ENCODE measurements at places on chromosomes 2 and 18.

DNA sequence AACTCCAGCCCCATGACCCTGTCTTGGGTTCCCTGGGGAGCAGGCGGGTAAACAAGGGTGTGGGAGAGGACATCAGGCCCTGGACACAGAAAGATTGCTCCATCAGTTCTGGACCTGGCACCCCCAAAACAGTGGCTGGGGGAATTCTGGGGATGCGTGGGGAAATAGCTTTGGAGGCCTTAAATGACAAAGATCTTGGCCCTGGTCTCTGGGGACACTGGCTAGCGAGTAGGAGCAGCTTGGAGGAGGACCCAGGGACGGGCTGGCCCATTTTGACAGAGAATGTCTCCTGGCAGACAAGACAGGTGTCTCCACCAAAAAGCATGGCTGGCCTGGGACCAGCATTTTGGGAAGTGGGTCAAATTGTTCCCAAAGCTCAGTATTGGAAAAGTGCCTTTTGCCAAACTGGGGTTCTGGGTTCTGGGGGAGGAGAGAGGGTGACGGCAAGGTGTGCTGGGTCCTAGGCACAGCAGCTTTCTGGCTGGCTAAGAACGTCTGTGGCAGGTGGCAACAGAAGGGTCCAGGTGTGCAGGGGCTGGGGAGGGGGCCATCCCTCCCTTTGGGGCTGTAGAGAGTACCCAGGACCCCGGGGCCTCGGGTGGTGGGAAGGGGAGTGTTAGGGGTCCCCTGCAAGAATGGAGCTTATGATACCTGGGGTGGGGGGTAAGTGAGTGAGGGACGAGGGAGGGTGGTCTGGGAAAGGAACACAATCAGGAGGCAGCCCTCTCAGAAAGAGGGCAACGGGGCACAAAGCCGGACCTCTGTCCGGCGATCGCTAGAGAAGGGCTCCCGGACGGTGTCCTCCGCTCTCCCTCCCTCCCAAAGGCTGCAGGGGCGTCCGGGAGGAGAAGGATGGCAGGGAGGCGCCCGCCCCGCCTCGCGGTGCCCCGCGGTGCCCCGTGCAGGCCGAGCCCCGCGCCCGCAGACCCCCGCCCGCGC, 556 bp downstream of the CYRIA start:
- no peak for DNase-seq

GRCh38 chr2:51424418-51424817, 392.5 kb upstream of the NRXN1 start:
- no peak for DNase-seq

GRCh38 chr2:168624028-168624427, 168.0 kb downstream of the CERS6 start:
- DNase-seq, result no peak

DNA sequence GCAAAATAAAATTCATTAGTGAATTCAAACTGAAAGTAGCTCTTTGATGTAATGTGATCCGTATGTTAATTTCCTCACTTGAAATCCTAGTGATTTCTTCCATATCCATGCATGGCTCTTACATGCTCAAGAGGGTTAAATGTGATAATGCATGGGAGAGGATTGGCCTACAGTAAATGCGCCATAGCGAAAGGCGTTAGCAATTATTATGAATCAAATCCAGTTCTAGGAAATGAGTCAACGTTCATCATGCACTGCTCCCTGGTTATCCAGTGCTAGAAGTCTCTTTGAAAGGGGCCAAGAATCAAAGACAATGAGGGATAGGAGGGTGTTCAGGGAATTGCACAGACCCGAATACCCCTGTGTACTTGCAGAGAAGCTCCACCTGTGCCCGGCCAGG, 101.4 kb upstream of the RASGRP3 start:
- no peak for DNase-seq

DNA sequence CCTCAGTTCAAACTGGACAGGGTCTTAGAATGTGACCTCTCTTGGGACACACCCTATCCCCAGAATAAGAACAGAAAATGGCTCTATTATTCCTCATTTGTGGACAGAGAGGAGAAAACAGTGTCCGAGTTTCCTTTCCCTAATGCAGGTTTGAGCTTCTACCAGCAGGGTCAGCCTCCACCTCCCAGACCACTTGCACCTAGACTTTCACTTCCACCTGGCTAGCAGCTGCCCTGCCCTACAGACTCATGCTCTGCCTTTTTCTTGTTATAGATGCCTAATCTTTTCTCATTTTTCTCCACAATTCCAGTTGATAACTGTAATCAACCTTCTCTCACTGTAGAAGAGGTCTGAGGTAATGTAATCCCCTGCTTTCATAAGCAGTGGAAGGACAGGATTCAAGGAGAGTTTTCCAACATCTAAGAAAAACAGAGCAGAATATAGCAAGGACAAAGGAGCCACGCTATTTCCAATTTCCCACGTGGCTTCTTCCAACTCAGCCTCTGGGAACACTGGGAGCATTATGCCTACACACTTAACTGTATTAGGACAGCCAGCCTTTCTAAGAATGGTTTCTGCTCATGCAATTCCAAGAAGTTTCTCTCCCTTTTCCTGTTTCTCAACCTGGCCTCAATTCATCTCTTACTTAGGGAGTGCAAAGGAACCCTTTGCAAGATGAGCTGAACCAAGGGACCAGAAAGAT, 239.8 kb downstream of the BCL11A start:
- DNase-seq, result no peak

DNA sequence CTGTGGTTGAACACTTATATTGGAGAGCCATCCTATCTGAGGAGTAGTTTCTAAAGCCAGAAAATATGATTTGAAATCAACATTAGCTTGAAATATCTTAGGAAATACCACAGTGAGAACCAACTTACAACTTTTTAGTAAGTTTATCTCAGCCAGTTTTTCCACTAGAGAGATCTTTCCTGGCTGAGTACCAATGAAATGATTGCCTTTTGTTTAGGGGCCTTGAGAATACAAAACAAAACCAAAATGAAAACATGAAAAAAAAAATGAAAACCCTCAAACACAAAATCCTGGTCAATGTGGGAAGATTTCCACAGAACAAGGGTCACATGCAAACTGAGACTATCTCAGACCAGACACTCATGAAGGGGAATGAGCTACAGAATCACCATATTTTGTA, 429.0 kb downstream of the SETBP1 start:
- no peak for DNase-seq

DNA sequence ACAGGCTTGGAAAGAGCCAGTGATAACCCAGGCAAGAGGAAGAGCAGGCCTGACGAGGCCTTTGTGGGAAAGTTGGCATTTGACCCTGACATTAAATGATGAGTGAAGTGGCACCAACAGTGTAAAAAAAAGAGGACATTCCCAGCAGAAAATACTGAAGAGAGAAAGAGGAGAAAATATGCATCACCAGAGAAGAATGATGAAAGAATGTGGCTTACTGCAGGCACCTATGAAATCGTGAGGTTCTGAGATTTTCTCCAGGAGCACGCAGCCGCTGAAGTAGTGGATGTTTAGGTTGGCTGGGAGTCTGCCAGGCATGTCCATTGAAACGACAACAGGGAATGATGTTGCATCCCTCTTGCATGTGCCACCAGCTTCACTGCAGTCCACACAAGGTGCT, 13.8 kb downstream of the EHD3 start:
- no peak for DNase-seq

DNA sequence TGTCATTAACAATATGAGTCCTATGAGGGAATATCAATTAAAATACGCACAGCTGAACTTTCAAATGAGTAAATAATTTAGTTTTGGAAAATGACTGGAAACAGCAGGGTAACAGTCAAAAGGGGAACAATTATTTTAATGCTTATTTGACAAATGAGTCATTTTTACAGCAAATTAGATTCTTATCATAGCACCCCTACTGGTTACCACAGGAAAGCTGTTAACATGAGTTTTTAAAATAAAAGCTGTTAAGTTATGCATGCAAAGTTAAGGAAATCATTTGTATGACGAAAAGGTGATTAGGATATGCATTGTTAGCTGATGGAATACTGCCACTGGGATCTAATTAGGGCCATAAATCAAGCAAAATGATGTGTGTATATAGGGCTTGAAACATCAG, 435.1 kb upstream of the MEIS1 start:
- no peak for DNase-seq

GRCh38 chr2:58734365-58734764, 493.2 kb upstream of the FANCL start:
- no peak for DNase-seq

Data from AG04450 (cell line).